Activated T-cell treated with anti-CD3 and anti-CD28 coated beads, Interleukin-2, amount 50 U/mL, for 72 hours (primary cell): ENCODE measurements at places on chromosomes 1 and 21. TPM values are rescaled to one million over a fixed set of nuclear protein-coding genes. Genes with fewer than 3 reads are reported as not detected.

GRCh38 chr1:173009597-173009996 lies 41.1 kb downstream of the TNFSF18 start:
- DNase-seq: no peak

DNA sequence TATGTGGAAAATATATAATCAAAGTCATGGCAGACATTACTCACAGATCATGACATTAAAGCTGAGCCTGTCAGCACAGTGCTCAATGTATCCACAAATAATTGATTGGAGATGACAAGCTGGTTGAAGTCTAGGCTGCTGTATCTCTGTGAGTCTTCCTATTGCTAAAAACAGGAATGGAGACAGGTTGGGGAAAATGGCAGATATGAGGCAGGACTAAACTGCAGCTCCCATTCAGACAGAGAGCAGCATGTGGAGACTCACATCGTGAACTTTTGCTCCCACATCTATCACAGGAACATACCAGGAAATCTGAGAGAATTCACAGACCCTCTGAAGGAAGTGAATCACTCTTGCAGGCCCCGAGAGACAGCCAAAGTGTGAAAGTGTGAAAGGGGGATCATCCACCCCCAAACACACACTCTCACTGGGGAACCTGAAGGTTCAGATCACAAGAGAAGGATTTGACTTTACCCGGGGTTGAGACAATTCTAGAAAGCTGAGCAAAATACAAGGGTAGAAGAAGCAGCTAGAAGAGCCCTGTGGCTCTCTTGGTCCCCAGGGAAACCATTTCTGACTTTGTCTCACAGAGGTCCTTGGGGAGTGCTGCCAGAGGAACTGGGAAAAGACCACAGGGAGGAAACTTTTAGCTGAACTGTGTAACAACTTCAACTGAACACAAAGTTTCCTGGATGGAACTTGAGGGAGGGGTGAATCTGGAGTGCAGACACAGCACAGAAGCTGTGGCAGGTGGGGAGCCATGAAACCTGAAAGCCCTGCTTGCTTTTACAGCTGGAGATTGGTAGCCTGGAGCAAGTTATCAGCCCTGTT lies 173.4 kb downstream of the S1PR1 start:
- peak; percentile 6 for DNase-seq

DNA sequence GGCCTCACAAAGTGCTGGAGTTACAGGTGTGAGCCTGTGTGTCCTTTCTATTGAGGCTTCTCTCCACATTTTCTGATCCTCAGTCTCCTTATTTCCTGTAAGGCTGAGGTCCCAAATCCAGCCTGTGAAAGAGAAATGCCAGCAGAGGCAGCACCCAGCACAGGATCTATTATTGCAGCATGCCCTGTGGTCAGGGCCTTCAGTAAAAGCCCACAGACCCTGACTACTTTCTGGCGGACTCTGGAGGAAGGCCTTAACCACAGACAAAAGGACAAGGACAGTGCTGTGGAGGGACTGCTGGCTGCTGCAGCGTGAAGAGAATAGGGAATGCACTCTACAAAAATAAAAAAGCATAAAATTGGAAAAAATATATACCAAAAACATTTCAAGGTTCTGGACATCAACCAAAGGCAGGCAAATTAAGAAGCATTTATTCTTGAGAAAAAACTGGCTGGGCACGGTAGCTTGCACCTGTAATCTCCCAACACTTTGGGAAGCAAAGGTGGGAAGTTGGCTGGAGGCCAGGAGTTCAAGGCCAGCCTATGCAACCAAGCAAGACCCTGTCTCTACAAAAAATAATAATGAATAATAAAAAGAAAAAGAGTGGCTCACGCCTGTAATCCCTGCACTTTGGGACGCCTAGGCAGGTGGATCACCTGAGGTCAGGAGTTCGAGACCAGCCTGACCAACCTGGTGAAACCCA lies 9.4 kb upstream of the PGD start:
- no peak for DNase-seq

OR2T35 gene
- total RNA-seq: not detected

C1orf141 gene
- total RNA-seq: 0.25 TPM
